Chondrocyte (in vitro differentiated cells): ENCODE measurements at places on chromosomes 16 and 17.

GRCh38 chr17:78697554-78698343 lies 84.3 kb downstream of the CYTH1 start:
- no peak for DNase-seq

GRCh38 chr17:48597778-48598631 lies 4.4 kb upstream of the HOXB5 start:
- no peak for DNase-seq

DNA sequence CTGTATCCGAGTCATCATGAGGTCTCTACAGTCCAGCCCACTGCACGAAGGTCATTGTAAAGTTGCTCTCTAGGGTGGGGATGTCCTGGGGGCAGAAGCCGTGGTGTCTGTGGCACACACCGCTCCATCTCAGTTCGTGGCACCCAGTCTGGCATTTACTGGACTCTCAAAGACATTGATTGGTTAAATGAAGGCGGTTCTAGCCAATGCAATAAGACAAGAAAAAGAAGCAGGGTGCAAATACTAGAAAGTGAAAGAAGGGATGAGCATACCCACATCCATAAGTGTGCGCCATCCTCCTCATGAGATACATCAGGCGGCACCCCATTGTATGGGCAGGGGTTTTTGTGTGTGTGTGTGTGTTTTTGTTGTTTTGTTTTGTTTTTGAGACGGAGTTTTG lies 10.7 kb upstream of the ATP2A3 start:
- DNase-seq: peak; percentile 29

- no peak for DNase-seq
Observed at GRCh38 chr17:77598241-77598620, 360.3 kb upstream of the TNRC6C start.

- peak; percentile 59 for DNase-seq
Observed at GRCh38 chr17:50203086-50203485, 1.7 kb upstream of the COL1A1 start.

DNA sequence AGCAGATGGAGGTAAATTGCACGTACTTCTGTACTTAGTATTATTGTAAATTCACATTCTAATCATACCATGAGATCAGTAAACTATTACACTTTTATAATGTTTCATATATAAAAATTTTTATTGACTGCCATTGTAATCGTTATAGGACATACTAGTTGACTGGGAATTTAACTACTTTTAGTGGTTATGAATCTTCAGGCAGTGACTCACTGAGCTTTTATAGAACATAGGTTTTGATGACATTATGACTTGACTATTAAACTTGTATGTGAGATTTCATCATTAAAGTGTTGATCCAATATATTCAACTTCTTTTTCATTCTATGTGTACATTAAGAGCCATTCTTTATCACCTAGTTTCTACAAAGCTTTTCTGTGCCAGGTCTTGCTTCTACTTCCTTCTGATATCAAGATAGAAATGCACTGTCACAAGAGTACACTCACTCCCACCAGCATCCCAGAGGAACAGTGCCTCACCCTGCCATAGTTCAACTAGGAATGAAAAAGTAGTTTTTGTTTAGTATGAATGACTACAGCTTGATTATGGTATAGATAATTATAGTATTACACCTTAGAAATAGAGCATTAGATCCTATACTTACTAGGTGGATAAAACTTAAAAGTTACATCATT lies 142.4 kb upstream of the RBL2 start:
- no peak for DNase-seq

- no peak for DNase-seq
Observed at GRCh38 chr16:84741340-84741830, 41.6 kb downstream of the USP10 start.

DNA sequence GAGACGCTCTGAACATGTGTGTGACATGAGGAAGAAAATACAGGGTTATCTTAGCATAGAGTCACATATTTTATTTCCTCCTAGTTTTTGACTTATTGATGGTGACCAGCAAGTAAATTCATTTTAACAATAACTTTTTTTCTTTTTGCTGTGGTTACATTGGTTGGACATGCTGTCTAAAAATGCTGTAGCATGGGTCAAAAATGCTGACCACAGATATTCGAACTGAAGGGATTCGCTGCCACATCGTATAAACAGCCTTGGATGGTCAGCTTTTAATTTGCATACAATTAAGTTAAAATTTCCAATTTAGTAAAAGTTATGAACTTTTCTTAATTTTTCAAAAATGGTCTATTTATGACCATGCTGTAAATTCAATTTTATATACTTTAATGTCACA lies 30.5 kb downstream of the RPGRIP1L start:
- no peak for DNase-seq

DNA sequence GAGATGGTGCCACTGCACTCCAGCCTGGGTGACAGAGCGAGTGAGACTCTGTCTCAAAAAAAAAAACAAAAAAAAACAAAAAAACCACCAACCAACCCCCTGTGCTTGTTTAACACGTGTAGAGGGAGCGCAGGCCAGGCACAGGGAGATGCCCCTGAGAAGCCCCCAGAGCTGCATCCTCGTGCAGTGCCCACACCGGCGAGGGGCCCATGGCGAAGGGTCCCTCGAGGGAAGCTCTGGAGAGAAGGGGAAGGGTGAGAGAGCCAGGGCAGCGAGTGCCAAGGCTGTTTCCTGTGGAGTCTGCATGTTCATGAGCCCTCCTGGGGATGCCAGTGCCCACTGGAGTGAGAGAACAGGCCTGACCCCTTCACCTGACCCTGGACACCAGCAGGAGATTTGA lies 47.8 kb upstream of the GSE1 start:
- no peak for DNase-seq

DNA sequence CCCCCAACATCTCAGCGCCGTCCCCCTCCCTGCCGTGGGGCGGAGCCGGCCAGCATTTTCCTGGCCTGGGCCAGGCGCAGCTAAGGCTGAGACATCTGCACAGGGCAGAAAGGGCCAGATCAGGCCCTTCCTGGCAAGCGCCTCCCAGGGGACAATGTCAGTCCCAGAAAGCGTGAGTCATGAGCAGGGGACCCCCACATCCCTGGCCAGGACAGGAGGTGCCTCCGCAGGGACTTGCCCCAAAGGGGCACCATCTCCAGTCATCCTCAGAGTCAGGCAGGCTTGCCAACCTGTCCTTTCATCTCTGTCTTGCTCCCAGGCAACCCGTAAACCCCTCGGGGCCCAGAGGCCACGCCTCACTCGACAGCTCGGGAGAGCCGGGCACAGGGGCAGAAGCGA lies 43.2 kb downstream of the SOCS1 start:
- DNase-seq: no peak

- no peak for DNase-seq
Observed at GRCh38 chr16:71432906-71433305, 8.9 kb downstream of the TLE7 start.

DNA sequence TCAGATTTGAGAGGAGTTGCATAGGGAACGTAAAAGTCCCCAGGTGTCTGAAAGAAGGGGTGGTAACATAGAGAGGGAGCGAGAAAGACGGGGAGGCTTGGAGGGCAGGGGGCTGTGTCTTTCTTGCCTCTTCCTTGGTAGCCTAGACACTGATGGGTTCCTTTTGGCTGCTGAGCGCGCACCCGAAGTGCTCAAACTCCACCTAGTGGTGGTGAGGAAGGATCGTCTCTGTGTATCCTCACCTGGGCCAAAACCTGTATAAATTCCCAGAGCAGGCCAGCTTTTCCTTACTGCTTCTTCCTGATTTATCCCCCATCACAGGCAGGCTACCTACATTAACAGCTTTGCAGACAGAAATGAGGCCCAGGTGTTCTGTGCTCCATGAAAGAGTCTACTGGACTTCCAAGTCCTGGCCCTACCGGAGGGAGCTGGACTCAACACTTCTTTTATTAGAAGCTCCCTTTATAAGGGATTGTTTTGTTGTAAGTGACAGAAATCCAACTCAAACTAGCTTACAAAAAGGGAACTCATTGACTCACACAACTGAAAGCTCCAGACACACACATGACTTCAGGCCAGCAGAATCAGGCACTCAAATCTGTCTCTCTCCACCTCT lies 5.5 kb upstream of the SLC25A35 start:
- no peak for DNase-seq

DNA sequence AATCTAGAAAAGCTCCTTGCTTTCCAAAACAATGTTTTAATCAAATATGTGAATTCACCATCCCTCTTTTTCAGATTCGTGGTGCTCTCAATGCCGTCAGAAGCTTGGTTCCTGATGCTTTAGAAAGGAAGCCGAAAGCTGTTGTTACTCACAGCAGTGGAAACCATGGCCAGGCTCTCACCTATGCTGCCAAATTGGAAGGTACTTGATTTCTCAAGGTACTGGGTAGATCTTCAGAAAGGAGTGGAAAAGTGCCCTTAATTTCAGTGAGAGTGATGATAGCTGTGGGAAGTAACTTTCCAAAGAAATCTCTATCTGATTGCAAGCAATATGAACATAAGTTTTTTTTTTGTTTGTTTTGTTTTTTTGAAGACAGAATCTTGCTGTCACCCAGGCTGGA lies 14.0 kb downstream of the SRR start:
- DNase-seq: no peak

DNA sequence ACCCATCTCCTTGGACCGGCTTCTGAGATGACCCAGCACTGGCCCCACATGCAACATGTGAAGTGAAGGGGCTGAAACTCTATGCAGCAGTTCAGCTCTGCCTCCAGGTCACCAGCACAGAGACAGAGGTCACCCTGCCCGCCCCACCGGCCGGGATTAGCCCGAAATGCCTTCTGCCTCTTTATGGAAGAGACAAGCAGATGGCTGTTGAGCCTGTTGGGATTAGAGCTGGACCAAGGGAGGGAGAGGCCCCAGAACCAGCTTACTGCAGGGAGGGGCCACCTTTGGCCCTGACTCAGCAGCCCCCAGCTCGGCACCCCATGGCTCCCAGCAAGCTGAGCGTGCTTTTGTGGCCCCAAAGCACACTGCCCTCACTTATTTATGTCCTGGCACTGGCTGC lies 5.7 kb downstream of the AIPL1 start:
- DNase-seq: no peak

GRCh38 chr16:24976971-24977677 lies 38.0 kb downstream of the ARHGAP17 start:
- DNase-seq: no peak

DNA sequence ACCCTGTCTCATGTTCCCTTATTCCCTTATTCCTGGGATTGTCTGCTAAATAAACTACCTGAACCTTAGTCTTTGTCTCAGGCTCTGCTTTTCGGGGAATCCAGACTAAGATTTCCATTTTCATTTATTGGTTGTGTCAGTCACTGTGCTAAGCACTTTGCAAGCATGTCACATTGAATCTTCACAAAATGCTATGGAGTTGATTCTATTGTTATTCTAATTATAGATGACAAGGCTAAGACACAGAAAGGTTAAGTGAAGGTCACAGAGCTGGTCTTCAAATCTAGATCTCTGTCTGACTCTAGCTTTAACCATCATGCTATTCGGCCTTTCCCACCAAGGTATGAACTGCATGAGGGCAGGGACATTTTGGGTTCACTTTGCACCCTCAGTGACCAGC lies 13.4 kb upstream of the CES5A start:
- no peak for DNase-seq

- no peak for DNase-seq
Observed at GRCh38 chr17:61878984-61879612, 15.8 kb upstream of the BRIP1 start.

- no peak for DNase-seq
Observed at GRCh38 chr17:35546487-35546886, 9.0 kb upstream of the SLFN12L start.

GRCh38 chr17:49277638-49278037 lies 47.1 kb upstream of the PHOSPHO1 start:
- peak; percentile 38 for DNase-seq

DNA sequence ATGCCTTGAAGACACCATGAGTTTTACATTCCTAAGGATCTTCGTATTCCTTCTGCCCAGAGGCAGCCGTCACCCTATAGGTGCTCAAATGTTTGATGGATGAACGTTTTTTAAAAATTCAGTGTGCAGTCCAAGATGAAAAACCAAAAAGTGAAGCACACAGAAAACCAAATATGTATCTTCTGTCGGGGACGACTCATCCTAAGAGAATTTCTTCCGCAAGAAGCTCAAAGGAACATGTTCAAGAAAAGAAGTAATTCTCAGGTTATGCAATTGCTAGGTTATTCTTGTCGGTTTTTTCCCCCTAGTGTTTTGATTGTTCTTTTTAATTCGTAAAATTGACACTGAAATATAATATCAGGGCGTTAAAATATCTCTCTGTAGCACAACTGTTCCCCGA lies 1.4 kb downstream of the CENPV start:
- DNase-seq: no peak

GRCh38 chr16:27334838-27335237 lies 21.1 kb downstream of the IL4R start:
- no peak for DNase-seq

DNA sequence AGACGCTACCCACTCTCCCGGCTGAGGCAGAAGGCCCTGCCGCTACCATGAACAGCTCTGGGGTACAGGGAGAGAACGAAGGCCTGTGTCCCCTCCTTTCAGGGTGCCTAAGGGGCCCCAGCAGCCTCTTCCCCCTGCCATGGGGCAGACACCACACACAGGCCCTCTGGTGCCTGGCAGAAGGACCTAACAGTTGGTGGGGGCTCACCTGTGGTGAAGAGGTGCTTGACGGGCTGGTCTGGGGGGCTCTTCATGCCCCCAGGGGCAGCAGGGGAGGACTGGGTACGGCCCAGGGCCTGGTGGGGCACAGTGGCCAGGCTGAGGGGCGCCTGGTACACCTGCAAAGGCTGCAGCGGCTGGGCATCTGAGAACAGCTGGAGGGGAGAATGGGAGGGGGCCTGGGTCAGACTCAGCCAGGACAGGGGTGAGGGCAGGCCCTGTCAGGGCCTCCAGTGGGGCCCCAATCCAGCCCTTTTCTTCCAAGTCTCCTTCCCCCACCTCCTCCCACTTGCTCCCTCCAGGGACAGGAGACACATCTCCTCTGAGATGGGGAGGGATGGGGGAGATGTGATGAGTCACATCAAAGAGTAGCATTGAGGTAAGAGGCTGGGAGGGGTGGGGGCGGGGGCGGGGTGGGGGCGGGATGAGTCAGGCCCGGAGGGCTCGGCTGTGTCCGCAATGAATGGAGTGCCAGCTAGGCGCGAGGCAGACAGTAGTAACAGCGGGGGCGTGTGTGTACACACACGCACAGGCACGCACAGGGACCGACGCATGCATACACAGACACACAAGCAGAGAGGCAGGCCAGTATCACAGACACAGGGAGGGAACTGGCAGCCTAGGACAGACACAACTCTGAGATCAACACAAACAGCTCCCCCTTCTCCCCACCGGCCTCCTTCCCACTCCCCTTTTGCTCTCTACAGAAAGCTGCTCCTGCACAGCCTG lies 16.1 kb downstream of the G6PC3 start:
- no peak for DNase-seq

DNA sequence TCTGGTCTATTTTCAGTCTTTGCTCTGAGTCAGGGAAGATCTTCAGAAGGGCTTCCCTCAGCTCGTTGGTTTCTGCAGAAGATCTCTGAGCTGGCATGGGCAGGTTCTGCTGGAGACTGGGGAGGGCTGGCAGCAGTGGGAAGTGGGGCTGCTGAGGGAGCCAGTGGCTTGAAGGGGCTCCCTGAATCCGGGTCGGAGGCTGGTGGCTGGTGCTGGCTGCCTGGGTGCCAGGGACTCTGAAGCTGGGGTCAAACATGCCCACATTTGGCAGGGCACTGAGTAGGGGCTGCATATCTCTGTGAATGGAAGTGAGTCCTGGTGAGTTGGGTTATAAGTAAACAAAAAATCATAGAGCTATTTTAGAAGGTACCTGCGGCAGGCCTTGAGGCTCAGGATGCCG lies 67.0 kb downstream of the N4BP1 start:
- DNase-seq: peak; percentile 82

GRCh38 chr16:84054916-84055315 lies 12.3 kb upstream of the SLC38A8 start:
- peak; percentile 64 for DNase-seq
